ENCODE measurements at places on chromosomes 4 and X. TPM values are rescaled to one million over a fixed set of nuclear protein-coding genes. Genes with fewer than 3 reads are reported as not detected.

Gene ANOS1
- not detected for total RNA-seq

Gene UGT2B15
- 14.0 TPM for total RNA-seq

- DNase-seq, result no peak
- H3K27ac ChIP-seq, result no peak overlapping the region
- H3K4me3 ChIP-seq, result no peak overlapping the region
- no peaks in the 10 kb centered on the region for H3K27me3 ChIP-seq
- no peaks in the 10 kb centered on the region for H3K36me3 ChIP-seq
These were observed 119.0 kb downstream of the GPR143 start for GRCh38 chrX:9646471-9647224.

DNA sequence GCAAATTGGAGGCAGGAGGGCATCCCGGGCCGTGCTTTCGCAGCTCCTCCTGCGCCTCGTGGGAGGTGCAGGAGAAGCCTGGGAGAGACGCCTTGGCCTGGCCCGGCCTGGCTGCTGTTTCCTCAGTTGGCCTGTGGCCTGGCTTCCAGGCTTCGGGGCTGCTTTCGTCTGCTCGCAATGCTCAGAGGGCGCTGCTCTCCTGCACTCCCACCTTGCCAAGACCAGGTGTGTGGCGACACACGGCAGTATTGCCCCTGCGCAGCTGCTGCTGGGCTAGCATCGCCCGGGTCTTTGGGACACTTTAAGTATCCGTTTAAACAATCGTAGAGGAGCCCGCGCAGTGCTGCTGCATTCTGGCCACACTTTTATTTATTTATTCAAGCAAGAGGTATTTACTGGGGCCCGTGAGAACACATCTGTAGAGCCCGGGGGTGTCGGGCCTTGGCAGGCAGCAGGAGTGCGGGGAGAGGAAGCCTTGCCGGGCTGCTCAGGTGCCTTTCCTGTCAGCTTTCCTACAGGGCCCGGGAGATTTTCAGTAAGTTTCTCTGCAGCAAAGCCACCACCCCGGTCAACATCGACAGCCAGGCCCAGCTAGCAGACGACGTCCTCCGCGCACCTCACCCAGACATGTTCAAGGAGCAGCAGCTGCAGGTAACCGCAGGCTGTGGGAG is 26.2 kb upstream of the HGFAC start:
- DNase-seq, result no peak
- no peaks in the 10 kb centered on the region for H3K36me3 ChIP-seq
- no peak overlapping the region for H3K4me3 ChIP-seq
- no peaks in the 10 kb centered on the region for H3K27me3 ChIP-seq
- no peaks in the 10 kb centered on the region for H3K4me1 ChIP-seq
- H3K27ac ChIP-seq, result no peak overlapping the region

- H3K4me1 ChIP-seq, result no peaks in the 10 kb centered on the region
- no peak overlapping the region for H3K4me3 ChIP-seq
- no peaks in the 10 kb centered on the region for H3K27me3 ChIP-seq
- no peaks in the 10 kb centered on the region for H3K36me3 ChIP-seq
- DNase-seq, result no peak
These were observed 142.9 kb upstream of the ARX start for GRCh38 chrX:25158635-25159034.

DNA sequence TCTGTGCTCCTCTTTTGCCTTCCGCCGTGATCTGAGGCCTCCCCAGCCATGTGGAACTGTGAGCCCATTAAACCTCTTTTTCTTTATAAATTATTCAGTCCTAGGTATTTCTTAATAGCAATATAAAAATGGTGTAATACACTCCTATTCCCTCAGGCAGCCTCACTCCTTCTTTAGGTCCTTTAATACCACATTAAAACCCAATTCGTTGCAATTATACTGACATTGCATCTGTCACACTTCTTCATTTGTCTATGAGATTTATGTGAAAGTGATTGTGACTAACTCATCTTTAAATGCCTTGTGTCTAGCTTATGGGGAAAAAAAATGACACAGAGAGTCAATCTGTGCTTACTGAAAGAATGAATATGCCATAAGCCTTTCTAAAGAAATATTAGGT is 1035.2 kb upstream of the SLIT2 start:
- H3K27ac ChIP-seq, result no peak overlapping the region
- H3K27me3 ChIP-seq, result no peaks in the 10 kb centered on the region
- H3K4me3 ChIP-seq, result no peak overlapping the region
- H3K36me3 ChIP-seq, result no peaks in the 10 kb centered on the region
- no peak for DNase-seq
- no peaks in the 10 kb centered on the region for H3K4me1 ChIP-seq

DNA sequence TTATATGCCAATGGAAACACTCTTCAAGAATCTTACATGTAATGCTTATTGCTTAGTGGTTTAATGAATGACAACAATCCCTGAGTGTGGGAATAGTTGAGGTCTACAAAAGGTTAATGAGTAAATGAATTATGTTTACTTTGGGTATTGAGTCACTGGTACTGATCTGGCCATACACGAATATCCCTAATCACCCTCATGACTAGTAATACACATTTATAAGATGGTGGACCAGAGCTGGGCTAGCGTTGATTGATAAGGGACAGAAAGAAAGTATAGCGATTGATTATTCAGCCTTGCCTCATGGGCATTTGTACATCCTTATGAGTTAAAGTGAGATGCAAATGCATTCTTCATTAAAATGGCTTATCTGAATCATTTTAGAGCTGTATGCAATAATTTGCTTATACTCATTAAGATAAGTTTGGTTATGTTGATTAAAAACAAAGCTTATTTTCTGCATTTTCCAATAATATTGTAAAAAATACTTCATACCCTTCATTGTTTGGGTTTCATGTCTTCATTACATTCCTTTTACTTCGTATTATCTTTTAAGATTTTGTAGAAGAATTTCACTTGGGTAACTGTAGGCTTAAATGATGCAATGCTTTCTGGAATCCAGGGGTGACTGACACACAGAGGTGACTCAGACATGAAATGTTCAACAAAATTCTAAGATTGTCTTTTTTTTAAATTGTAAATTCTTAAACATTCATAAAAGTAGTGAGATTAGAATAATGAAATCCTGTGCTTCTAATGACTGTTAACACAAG is 47.4 kb downstream of the FGF2 start:
- no peaks in the 10 kb centered on the region for H3K36me3 ChIP-seq
- no peak for DNase-seq
- no peak overlapping the region for H3K27ac ChIP-seq
- H3K27me3 ChIP-seq, result no peaks in the 10 kb centered on the region
- peaks cover 4% of the 10 kb centered on the region for H3K4me1 ChIP-seq

All from body of pancreas (tissue), 4 donors.